ENCODE measurements at places on chromosomes 16 and 17.

DNA sequence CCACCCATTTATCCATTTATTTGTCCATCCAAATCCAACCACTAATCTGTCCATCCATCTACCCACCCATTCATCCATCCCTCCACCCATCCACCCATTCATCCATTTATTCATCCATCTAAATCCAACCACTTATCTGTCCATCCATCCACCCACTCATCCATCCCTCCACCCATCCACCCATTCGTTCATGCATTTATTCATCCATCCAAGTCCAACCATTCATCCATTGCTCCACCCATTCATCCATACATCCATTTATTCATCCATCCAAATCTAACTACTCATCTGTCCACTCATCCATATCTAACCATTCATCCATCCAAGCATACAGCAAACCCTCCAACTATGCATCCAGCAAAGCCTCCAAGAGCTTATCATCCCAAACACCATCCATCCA lies 267.3 kb downstream of the XYLT1 start:
- no peak for DNase-seq

GRCh38 chr17:9768381-9768934 lies 22.9 kb downstream of the DHRS7C start:
- peak; percentile 30 for DNase-seq

GRCh38 chr17:41322094-41322902 lies 6.8 kb upstream of the KRTAP17-1 start:
- DNase-seq = peak; percentile 46

DNA sequence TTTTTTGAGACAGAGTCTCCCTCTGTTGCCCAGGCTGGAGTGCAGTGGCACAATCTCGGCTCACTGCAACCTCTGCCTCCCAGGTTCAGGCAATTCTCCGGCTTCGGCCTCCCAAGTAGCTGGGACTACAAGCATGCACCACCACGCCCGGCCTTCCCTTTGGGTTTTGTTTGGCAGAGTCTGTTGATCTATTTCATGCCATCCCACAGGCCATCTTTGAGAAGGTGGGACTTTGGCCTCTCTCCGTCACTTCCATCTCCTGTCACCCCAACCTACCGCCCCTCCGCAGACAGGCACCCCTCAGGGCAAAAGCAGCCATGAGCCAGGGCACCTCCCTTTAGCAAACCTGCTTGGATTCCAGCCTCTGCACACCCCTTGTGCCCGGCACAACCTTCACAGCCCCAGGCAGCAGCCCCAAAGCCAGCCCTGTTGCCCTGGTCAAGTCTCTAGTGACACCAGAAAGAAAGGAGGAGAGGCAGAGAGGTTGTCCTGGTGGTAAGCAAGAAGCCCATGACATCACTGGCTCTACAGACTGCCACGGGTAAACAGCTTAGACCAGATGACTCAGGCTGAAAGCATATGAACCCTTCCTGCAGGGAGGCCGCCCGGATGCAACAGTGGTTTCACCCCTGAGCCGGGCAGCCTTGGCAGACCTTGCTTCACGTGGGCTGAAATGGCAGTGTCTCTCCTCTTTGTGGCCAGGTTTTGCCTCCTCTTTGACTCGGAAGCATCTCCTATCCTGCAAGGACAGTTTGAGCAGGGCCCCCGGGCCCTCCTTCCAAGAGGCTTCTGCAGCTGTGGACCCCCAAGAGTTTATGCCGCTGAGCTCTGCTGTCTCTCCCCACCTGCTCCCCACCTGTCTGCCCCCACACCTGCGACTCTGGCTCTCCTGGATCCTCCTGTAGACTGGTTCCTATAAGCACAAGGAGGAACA lies 8.1 kb upstream of the TIMP2 start:
- DNase-seq = peak; percentile 97

All from HT1080 (cell line).